Naive thymus-derived CD8-positive, alpha-beta T cell (primary cell): ENCODE measurements at places on chromosomes 2 and 18. TPM values are rescaled to one million over a fixed set of nuclear protein-coding genes. Genes with fewer than 3 reads are reported as not detected.

CFAP65 gene
- total RNA-seq, result not detected

GRCh38 chr18:31261792-31262582, 56.0 kb upstream of the DSG1 start:
- no peak for DNase-seq

GRCh38 chr2:21406911-21407310, 283.1 kb downstream of the TDRD15 start:
- DNase-seq, result no peak

DNA sequence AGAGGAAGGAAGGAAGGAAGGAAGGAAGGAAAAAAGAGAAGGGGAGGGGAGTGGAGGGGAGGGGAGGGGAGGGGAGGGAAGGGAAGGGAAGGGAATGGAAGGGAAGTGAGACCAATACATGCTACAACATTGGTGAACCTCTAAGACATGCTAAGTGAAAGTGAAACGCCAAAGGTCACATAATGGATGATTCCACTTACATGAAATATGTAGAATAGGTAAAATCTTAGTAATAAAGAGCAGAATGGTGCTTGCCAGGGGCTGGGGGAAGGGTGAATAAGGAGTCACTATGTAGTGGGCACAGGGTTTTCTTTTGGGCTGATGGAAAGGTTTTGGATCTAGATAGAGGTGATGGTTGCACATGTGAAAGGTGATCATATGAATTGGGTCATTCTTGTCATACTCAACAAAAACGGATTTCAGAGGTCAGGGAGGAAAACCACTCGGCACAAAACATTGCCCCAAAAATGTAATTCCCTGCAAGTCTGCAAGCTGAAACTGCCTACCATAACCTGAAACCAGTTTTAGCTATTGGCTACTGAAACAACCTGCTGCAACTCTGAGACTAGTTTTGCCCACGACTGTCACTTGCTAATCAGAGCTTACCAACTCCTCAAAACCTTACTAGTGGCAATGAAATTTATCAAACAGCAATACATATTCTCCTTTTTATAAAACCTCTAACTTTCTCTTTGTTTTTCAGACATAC, 59.2 kb downstream of the CCDC141 start:
- DNase-seq, result no peak

- DNase-seq, result no peak
Measured at GRCh38 chr18:12895014-12895413, 11.0 kb upstream of the PTPN2 start.

- DNase-seq, result no peak
Measured at GRCh38 chr2:65353046-65353445, 79.4 kb downstream of the SPRED2 start.

DNA sequence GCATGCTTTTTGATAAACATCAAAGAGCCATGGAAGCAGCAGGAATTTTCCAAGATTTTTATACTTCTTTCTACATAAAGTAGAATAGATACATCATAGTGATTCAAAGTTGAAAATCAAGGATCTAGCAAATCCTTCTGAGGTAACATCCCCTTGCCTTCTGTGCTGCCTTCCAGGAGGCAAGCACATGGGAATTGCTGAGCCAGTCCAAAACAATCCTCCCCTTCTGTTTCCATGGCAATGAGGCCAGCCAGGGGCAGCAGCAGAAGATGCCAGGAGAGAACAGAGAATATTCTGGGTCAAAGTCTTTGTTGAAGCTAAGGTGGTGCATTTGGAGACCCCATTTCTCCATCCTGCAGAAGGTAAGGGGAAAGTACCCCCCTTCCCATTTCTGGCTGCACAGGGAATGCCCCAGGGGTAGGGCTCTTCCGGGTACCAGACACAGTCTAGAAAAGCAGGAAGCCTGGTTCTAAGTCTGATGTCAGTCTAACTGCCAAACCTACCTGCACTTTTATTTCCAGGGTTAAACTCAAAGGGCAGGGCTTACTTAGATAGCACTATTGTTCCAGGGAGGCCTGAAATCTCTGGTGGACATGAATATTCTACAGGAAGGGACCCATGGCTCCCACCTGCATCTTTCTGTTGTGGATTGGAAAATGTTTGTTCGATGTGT, 22.1 kb downstream of the CENPA start:
- DNase-seq, result no peak
